WTC11 (cell line): ENCODE measurements at places on chromosomes 12 and 14. TPM values are rescaled to one million over a fixed set of nuclear protein-coding genes. Genes with fewer than 3 reads are reported as not detected.

Gene ETNK1
- total RNA-seq, result 68.8 to 81.3 TPM (median 79.2 TPM) in 3 replicates

Gene PCED1B
- 5.9 to 6.7 TPM (median 6.6 TPM) in 3 replicates for total RNA-seq

Gene FAM90A1
- 0.35 to 0.44 TPM (median 0.39 TPM) in 3 replicates for total RNA-seq

GRCh38 chr12:14774906-14775635 is 28.2 kb downstream of the WBP11 start:
- peaks cover 4% of the 10 kb centered on the region; the same call in 1 of the 2 replicates for H3K36me3 ChIP-seq
- H3K27me3 ChIP-seq, result no peaks in the 10 kb centered on the region; the same call in 1 of the 2 replicates
- H3K4me3 ChIP-seq, result peak overlapping the region; percentile 99
- H3K4me1 ChIP-seq, result peaks cover 35% of the 10 kb centered on the region

GRCh38 chr12:120920178-120920577 is 16.0 kb upstream of the SPPL3 start:
- H3K4me1 ChIP-seq, result peaks cover 15% of the 10 kb centered on the region
- no peak overlapping the region for H3K4me3 ChIP-seq
- no peaks in the 10 kb centered on the region; the same call in 1 of the 2 replicates for H3K27me3 ChIP-seq
- no peak overlapping the region for H3K27ac ChIP-seq
- H3K36me3 ChIP-seq, result no peaks in the 10 kb centered on the region

- no peak for DNase-seq
- peaks cover 2% of the 10 kb centered on the region; the same call in 1 of the 2 replicates for H3K4me1 ChIP-seq
- peaks cover 8% of the 10 kb centered on the region for H3K36me3 ChIP-seq
- no peak overlapping the region for H3K4me3 ChIP-seq
Observed at GRCh38 chr12:74689929-74690328, 152.3 kb downstream of the ATXN7L3B start.

DNA sequence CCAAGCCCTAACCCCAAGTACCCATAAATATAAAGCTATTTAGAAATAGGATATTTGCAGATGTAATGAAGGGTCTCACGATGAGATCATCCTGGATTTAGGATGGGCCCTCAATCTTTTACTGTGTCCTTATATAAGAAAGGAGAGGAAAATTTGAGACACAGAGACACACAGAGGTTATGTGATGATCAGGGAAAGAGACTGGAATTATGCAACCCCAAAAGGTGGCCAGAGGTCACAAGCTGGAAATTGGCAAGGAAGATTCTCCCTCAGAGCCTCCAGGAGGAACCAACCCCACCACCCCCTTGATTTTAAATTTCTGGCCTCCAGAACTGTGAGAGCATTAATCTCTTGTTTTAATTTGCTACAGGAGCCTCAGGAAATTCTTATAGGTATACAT is 334.9 kb upstream of the PRICKLE1 start:
- H3K4me1 ChIP-seq, result no peaks in the 10 kb centered on the region
- no peak overlapping the region for H3K4me3 ChIP-seq
- H3K27ac ChIP-seq, result no peak overlapping the region
- no peak for DNase-seq
- no peaks in the 10 kb centered on the region for H3K36me3 ChIP-seq

GRCh38 chr12:31387466-31387865 is 61.5 kb upstream of the SINHCAF start:
- no peak for DNase-seq
- peak overlapping the region; percentile 99 for H3K27ac ChIP-seq
- no peaks in the 10 kb centered on the region for H3K27me3 ChIP-seq
- H3K4me3 ChIP-seq, result peak overlapping the region; percentile 69
- H3K36me3 ChIP-seq, result peaks cover 1% of the 10 kb centered on the region; the same call in 1 of the 2 replicates
- H3K4me1 ChIP-seq, result peaks cover 79% of the 10 kb centered on the region

GRCh38 chr14:74515891-74516412 is 22.4 kb downstream of the ISCA2 start:
- H3K27me3 ChIP-seq, result peaks cover 4% of the 10 kb centered on the region
- no peak overlapping the region for H3K27ac ChIP-seq
- no peak overlapping the region for H3K4me3 ChIP-seq

DNA sequence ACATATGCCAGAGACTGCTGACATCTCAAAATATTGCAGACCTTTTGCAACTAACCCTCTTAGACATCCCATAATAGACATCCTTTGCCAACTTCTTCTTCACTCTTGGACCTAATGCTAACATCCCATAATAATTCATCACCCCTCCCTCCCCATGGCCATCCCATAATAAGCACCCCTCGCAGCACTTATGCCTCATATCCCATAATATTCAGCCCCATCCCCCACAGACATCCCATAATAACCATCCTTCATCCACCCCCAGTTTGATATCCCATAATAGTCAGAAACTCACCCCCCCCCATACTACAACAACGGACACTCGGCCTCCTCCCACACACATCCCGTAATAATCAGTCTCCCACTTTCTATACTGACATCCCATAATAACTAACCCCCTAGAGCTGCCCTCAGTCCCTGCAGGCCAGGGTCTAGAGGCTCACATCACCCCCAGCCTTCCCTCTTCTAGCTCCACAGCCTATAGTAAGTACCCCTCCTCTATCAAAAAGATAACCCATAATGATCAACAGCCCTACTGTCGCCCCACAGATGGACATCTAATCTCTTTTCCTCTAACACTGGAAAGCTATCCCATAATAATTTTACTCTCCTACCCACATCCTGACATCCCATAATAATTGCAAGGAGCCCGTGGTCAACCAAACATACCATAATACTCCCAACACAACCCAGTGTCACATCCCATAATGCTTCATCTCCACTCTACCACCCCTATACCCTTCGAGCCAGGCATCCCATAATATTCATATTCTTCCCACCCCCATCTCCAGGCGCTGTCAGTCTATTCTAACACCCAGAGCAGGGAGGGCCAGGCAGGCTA is 792 bp upstream of the CHD4 start:
- H3K4me3 ChIP-seq, result no peak overlapping the region
- no peak overlapping the region for H3K27ac ChIP-seq
- peaks cover 47% of the 10 kb centered on the region for H3K4me1 ChIP-seq

- H3K27me3 ChIP-seq, result peaks cover 2% of the 10 kb centered on the region; the same call in 1 of the 2 replicates
- peaks cover 32% of the 10 kb centered on the region for H3K4me1 ChIP-seq
- H3K4me3 ChIP-seq, result no peak overlapping the region
- H3K27ac ChIP-seq, result no peak overlapping the region
- no peak for DNase-seq
- H3K36me3 ChIP-seq, result no peaks in the 10 kb centered on the region
Observed at GRCh38 chr12:78407722-78408121, 456.9 kb upstream of the SYT1 start.
